ENCODE measurements at places on chromosomes 5 and 9.

- DNase-seq, result no peak
Measured at GRCh38 chr5:33892620-33893137, 889 bp upstream of the ADAMTS12 start.

DNA sequence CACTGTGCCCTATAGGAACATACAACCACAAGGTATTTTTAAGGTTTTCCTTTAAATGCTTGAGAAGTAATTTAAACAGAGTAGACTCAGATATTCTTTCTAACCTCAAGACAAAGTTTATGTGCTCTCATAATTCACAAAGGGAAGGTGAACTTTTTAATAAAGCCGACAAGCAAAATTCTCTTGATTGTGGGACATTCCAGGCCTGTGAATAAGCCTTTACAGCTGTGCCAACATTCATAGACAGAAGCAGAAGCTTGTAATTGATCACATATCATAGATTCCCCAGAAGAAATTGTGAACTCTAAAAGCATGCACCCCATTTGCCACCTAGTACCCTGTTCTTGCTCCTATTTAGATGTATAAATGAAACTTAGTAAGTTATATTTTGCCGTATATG is 1107.8 kb upstream of the SEMA6A start:
- no peak for DNase-seq

DNA sequence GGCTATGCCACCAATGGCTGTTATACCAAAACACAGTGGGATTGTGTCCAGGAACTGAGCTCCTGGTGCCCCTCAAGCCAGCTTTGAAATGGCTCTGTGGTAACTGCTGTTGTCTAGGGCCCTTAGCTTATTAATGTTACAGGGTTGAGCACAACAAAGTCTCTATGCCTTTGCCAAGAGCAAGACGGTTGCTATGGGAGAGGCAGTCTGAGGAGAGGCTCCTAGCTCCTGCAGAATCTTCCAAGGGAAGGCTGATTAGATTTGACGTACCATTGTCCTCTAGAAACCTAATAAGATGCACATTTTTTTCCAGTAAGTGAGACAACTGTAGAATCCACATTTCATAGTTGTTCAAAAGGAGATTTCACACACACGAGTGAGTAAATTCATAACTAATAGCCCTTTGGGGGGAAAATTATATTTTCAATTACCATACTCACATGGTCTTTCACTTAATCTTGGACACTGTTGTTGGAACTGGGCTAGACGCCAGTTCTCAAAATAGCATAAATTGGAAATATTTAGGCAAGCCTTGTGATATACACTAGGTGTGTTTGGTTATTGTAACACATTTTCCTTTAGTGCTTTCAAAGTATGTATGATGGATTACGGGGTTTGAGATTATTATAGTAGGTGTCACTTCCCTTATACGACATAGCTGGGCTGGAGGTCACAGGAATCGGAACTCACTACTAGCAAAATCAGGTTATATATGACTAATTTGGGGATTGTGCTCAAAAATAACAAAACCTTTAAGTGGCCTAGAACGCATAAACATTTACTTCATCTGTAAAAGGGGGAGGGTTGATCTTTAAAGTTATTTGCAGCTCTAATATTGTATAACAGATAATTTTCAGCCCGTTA is 186.3 kb upstream of the EGFLAM start:
- no peak for DNase-seq

DNA sequence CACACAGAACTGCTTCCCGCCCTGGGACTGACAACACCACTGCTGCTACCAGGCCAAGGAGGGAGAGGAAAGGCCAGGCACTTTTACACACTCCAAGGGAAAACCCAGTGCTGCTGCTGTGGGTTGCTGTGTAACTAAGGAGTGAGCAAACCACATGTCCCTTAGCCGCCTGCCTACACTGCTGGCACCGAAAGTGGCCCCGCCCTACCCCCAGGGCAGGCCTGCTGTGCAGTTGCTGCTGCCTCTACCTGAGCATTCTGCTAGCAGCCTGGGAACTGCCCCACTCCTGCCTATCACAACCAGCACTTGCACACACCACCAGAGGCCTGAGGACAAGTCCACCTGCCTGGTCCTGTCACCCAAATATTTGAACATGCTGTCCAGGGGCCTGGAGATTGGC is 740.9 kb downstream of the DTWD2 start:
- DNase-seq, result no peak

DNA sequence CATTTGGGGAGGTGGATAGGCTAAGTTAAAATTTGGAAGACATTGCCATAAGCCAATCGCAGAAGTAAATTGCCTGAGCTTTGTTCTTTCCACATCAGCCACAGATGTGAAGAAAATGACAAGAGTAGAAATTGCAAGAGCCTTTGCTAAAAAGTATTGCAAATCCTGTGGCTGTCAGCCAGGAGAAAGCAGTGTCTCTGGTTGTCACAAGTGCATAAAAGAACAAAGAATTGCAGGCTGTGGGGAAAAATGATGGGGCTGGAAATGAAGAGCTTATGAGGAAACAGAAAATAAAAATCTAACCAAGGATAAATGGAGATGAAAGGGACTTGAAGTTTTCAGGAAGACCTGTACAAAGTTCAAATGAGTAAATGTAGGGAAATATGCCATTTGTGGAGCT is 344.8 kb downstream of the CSNK1G3 start:
- no peak for DNase-seq

DNA sequence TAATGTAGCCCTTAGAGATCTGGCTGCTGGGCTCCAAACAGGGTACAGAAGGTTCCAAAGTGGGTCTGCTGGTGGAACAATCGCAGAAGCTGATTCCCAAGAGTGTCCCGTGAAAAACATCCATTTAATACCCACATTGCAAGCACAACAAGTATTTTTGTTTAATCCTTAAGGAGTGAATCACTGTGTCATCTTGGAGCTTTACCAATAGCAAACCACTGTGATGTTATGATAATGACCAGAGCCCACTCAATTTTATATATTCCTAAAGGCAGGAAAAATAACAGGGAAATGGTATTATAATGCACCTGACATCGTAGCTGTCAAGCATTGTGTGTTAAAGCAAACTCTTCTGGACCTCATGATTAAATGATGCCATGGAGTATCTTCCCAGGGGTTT is 291.9 kb downstream of the FBXL7 start:
- no peak for DNase-seq

DNA sequence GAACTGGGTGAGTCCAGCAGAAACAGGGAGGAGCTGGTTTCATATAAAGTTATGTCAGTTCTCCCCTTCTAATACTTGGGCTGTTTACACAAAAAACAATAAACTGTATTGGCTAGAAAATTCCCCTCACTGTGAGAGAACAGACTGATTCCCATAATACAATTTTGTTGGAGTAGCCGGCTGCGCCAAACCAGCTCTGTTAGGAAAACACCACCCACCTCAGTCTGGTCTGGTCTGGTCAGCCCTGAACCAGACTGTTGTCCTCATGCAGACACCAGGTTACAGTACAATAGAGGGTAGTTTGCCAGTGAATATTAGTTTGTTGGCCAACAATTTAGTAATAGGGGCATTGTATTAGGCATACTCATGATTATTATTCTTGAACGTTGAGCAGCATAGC is 356.4 kb downstream of the EFNA5 start:
- DNase-seq, result no peak

GRCh38 chr9:127898433-127899127 is 823 bp downstream of the ST6GALNAC6 start:
- DNase-seq, result no peak

DNA sequence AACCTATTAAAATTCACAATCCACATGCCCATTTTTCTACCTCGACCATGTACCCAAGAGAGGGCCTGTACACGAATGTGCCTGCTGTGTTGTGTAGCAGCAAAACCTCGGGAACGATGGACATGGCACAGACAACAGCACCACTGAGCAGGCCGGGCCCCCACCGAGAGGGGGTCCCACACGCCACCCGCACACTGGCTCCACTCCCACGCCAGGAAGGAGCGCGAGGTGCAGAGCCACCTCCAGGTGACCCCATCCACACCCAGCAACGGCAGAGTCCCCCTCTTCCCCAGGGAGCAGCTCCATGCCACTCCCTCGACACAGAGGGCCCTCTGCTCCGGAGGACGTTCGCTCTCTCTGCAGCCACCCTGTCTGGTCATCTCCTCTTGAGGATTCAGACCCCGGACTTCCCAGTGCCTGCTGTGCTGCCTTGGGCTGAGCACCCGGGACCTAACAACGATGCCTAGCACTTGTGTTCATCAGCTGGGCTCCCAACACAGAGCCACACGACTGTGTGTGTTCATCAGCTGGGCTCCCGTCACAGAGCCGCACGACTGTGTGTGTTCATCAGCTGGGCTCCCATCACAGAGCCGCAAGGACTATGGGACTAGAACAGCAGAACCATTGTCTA is 25.3 kb upstream of the ADAMTS2 start:
- no peak for DNase-seq

DNA sequence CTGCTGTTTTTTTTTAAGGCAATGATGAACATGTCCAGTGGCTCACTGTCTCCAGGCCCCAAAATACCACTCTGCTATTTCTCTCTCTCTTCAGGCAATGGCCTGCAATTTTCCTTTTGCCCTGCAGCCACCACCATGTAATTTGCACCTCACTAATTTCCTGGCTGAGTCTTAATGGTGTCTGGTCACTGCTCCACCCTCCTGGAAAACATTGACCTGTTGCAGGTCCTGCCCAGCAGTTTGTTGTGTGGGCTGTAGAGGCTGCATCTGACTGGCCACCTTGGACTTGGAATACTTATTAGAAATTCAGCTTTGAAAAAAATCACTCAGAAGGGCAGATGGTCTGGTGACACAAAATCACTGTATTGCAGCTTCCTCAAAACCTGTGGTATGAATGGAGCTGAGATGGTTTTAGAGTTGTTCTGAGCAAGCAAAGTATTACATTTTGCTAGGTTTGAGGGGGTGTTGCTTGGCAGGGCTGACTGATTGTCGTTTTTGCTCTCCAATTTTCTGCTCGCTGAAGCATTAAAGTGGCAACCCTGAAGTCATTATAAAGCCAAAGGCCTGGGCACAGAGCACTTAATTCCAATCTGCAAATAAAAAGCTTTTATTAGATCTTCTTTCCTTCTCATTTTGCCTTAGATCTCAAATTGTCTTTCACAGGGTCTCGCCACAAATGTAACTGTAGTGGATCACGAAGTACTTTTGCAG is 134.8 kb downstream of the TMEM174 start:
- DNase-seq, result no peak

- DNase-seq, result no peak
Measured at GRCh38 chr9:132166599-132166998, 4.7 kb downstream of the NTNG2 start.

- DNase-seq, result no peak
Measured at GRCh38 chr5:122673343-122673742, 101.5 kb upstream of the SNX2 start.

DNA sequence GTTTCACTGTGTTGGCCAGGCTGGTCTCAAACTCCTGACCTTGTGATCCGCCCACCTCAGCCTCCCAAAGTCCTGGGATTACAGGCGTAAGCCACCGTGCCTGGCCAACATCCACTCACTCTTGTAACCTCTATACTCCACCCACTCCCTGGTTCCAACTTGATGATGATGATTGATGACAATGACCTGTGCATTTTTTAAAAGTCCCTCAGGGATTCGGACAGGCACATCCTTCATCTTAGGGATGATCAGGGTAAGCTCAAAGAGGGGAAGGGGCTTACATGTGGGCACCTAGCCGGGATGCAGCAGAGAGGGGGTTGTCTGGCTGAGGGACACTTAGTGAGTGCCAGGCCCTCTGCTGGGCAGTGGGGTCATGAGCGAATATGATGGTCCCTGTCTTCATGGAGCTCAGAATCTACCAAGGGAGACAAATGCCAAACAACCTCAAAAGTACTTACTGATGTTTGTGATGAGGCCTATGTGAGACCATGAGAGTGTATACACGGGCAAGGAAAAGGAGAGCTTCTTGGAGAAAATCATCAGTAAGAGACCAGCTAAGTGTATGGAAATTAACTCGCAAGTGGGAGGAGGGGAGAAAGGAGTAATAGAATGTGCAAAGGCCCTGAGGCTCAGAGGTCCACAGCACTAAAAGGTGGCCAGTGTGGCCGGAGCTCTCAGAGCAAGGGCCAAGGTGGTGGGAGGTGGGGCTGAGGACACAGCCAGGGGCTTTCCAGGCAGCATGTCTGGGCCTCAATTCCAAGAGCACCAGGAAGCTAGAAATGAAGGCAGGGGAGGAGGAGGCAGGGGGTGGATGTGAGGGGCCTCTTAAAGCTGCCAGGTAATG is 27.4 kb downstream of the LHX2 start:
- DNase-seq, result no peak

DNA sequence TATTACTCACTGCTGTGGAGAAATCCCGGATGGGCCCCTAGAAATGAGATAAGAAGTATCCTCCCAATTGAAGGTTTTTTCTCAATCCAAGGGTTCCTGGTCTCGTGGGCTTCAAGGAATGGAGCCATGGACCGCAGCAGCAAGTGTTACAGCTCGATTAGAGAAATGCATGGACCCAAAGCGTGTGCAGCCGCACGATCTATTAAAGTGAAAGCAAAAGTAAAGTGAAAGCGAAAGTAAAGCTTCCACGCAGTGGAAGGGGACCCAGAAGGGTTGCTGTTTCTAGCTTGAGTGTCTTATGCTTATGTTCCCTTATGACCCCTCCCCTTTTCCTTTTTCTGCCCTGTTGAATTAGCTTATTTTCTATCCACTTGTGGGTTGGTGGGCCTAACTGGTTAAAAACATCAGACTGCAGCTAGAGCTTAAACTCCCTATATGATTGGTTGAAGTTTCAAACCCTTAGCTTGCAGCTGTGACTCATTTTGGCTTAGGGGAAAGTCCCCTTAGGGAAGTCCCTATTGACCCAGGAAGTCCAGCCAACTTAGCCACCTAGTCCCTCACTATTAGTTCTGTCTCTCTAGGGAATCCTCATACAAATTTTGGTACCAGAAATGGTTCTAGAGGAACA is 1111.8 kb downstream of the TAF11L14 start:
- DNase-seq, result peak; percentile 29

GRCh38 chr9:106981396-106982287 is 118.7 kb downstream of the ZNF462 start:
- DNase-seq, result no peak

DNA sequence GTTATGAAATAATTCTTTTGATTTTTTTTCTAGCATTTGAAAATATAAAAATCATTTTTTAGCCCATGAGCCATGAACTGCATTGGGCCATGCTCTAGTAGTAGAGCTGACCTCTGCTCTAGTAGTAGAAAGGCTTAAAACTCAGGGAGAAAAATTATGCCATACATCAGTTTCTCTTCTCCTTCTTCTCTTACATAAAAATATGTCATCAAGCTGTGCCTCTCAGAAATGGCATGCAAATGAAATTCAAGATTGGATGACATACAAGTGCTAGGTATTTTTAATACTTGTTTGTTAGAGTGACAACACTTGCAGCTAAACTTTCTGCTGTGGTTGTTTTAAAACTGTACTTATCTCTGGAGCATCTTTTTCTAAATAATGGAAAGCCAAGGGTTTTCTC is 42.1 kb upstream of the TMOD1 start:
- DNase-seq, result no peak

- no peak for DNase-seq
Measured at GRCh38 chr9:34086864-34087263, 38.2 kb upstream of the UBAP2 start.

DNA sequence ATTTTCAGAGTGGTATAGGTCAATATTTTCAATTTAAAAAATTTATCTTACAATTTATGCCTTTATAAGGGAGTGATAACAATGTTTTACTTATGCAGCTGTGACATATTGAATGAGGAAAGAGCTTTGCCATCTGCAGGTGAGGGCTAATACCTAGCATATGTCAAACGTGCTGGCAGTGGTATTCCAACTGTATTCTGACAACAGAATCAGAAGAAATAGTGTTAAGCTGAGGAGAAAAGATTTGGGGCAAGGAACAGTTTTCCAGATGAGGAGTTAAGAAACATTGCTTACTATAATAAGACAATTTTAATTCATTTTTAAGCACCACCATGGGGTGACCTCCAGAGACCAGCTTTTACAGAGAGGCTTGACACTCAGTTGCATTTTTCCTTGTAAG is 267.8 kb upstream of the ZNF608 start:
- DNase-seq, result no peak

- DNase-seq, result no peak
Measured at GRCh38 chr9:121671612-121672155, 20.2 kb downstream of the DAB2IP start.

Data from GM18507 (cell line).